HCT116 (cell line): ENCODE measurements at places on chromosomes 3 and 15. TPM values are rescaled to one million over a fixed set of nuclear protein-coding genes. Genes with fewer than 3 reads are reported as not detected.
A peak's percentile ranks its signal among the peaks of the same experiment; 100 is the strongest.

DNA sequence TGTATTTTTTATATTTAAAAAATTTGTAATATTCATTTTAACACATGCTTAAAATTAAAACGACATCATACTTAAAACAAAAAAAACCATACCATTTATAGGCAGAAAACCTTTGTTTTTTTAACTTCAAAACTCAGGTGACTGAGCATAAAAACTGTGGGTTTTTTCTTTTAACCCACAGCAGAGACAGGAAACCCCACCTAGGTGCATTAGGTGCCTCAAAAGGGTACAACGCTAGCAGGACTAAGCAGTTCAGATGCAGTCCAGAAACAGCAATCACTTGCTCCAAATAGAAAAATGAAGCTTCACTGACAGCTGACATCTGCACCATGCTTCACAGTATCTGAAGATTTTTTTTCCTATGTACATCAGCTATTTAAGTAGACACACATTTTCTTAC is 52.3 kb downstream of the GLB1 start:
- DNase-seq: no peak
- no peak overlapping the region for H3K27ac ChIP-seq
- H3K36me3 ChIP-seq: no peaks in the 10 kb centered on the region
- no peaks in the 10 kb centered on the region for H3K27me3 ChIP-seq
- no peak overlapping the region for H3K4me3 ChIP-seq

DNA sequence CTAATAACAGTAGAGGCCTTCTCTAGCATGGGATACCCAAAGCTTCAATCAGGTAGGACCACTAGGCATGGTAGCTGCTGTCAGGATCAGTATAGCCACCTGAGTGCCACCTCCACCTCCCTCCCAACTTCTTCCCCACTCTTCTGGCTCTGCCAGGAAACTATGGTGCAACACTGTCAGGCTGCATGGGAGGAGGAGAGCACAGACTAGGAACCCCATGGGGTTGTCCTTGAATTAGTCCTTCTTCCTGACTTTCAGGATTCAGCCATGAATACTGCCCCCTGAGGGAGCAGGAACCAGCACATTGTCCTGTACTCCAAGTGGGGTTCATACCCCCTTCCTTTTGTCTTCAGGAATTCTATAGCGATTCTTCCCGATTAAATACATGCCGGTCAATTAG is 340.8 kb upstream of the ONECUT1 start:
- H3K4me3 ChIP-seq: no peak overlapping the region
- no peaks in the 10 kb centered on the region; the same call in 1 of the 2 replicates for H3K27me3 ChIP-seq
- no peaks in the 10 kb centered on the region for H3K36me3 ChIP-seq
- H3K27ac ChIP-seq: no peak overlapping the region
- DNase-seq: no peak

DNA sequence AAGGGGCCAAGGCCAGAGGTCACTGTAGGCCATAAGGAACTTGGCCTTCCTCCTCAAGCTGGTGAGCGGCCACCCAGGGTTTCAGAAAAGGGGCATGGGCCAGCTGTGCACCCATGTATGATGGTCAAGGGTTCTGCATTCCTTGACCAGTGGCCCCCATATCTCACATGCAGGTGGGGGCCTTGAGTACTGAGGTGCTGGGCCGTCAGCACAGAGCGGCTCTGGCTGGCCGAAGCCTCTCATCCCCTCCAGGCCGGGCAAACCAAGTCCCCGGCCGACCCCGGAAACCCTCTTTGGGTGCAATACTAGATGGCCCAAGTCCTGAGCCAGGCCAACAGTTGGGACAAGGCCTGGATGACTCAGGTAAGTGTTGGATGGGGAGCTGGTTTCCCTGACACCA is 9.5 kb downstream of the ALG3 start:
- DNase-seq: no peak
- H3K36me3 ChIP-seq: peaks cover 19% of the 10 kb centered on the region
- no peak overlapping the region for H3K27ac ChIP-seq
- no peak overlapping the region for H3K4me3 ChIP-seq

- no peaks in the 10 kb centered on the region for H3K4me1 ChIP-seq
- H3K27ac ChIP-seq: no peak overlapping the region
- no peak overlapping the region for H3K4me3 ChIP-seq
- no peaks in the 10 kb centered on the region for H3K36me3 ChIP-seq
- DNase-seq: no peak
These were observed 316.5 kb upstream of the PLSCR5 start for GRCh38 chr3:146921693-146922092.

DNA sequence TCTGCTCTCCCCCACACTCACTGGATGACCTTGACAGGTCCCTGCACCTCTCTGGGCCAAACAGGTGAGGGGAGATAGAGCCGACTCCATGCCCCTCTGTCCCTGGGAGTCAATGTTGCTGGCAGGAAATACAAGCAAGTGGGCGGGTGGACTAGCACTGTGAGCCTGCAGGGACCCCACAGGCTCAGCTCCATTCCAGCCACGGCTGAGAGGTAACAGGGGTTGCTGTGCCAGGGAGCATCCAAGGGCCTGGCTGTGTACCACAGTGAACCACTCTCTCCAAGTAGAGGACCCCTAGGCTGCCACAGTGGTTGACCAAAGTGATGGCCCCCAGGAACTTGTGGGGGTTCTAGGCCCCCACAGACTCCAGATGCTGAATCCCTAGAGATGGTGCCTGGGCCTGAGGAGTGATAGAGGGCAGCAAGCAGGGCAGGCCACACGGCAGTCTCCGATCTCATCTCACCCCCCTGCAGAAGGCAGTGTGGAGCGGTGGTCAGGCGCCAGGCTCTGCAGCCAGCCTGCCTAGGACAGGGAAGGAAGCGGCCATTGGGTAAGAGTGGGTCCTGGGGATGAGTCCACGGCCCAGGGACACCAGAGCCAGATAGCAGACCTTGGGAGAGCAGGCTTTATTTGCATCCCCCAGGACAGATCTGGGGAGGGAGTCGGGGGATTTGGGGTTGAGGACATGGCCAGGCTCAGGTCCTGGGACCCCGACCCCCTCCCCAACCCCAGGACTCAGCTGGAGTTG is 3.2 kb downstream of the TNNC1 start:
- peaks cover 57% of the 10 kb centered on the region for H3K4me1 ChIP-seq
- no peaks in the 10 kb centered on the region for H3K27me3 ChIP-seq
- no peak for DNase-seq
- no peaks in the 10 kb centered on the region for H3K36me3 ChIP-seq
- no peak overlapping the region for H3K4me3 ChIP-seq
- peak overlapping the region; percentile 21 for H3K27ac ChIP-seq

DNA sequence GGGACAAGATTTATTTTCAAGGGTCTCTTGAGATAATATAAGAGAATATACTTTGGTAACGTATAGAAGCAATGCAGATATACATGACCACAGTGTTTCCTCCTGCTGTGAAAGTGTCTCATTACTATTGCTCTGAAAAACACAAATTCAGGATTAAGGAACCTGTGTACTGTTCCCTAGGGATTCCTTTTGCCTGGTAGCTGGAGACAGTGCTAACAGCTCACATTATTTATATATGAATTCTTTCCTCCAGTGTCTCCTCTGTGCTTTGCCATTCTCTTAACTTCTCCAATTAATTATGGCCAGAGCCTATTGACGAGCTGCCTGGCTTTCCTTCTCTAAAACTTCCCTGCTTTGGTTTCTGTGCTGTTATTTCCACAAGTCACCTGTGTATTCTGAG is 235.4 kb downstream of the OTOL1 start:
- no peak for DNase-seq
- H3K36me3 ChIP-seq: no peaks in the 10 kb centered on the region
- no peak overlapping the region for H3K4me3 ChIP-seq
- H3K27ac ChIP-seq: no peak overlapping the region

GRCh38 chr3:191435981-191436380 is 25.0 kb upstream of the PYDC2 start:
- no peak overlapping the region for H3K4me3 ChIP-seq
- no peaks in the 10 kb centered on the region for H3K4me1 ChIP-seq

GRCh38 chr3:80655216-80655615 is 887.4 kb upstream of the ROBO1 start:
- H3K27ac ChIP-seq: no peak overlapping the region
- DNase-seq: no peak
- no peaks in the 10 kb centered on the region for H3K27me3 ChIP-seq
- no peaks in the 10 kb centered on the region for H3K36me3 ChIP-seq
- H3K4me1 ChIP-seq: no peaks in the 10 kb centered on the region
- no peak overlapping the region for H3K4me3 ChIP-seq

DNA sequence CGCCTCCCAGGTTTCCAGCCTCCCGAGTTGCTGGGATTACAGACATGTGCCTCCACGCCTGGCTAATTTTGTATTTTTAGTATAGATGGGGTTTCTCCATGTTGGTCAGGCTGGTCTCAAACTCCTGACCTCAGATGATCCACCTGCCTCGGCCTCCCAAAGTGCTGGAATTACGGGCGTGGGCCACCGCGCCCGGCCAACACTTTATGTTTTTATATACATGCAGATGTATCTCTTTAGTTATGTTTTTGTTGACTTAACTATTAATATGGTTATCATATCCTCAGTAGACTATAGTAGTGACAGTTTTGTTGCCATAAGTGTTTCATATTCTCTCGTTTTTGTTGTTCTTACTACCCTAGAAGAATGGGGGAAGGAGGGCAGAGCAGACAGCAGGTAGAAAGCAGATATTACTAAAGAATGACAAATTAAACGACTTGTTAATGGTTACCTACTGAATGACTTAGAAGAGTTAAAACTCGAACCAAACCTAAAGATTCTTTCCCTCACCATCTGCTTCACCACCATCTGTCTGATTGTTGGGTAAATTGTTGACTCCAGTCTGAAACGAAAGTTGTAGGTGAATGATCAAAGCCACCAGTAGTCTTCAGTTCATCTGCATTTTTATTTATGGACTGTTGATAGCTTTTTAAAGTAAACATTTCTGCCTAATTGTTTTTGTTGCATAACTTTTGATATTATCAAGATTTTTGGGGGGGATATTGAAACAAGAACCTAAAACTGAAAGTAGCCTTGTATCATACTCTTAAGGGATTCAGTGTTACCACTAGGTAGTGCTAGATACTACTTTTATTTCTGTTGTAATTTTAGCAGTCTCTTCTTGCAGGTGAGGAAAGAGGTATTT is 89.3 kb downstream of the RASA2 start:
- no peak overlapping the region for H3K27ac ChIP-seq
- no peaks in the 10 kb centered on the region for H3K27me3 ChIP-seq
- peaks cover 8% of the 10 kb centered on the region for H3K36me3 ChIP-seq
- H3K4me3 ChIP-seq: no peak overlapping the region
- H3K4me1 ChIP-seq: no peaks in the 10 kb centered on the region

DNA sequence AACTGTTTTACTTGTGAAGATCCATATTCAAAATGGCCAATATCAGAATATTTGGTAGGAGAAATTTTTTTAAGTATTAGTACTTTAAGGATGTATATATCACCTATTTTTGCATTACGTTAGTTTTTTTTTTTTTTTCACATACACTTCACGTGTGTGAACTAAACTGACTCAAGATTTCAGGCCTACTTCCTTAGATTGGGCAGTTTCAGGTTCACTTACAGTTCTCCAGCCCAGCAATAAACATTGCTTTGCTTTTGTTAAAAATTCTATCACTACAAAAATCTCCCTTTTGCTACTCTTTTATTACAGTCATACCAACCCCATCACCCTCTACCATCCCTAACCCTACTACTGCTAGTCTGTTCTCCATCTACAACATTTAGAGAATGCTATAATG is 183.6 kb downstream of the KCNH8 start:
- H3K27me3 ChIP-seq: no peaks in the 10 kb centered on the region
- no peak for DNase-seq
- no peaks in the 10 kb centered on the region for H3K36me3 ChIP-seq
- no peaks in the 10 kb centered on the region for H3K4me1 ChIP-seq

GRCh38 chr3:179036626-179037300 is 34.8 kb downstream of the ZMAT3 start:
- H3K4me1 ChIP-seq: peaks cover 15% of the 10 kb centered on the region
- no peak for DNase-seq
- no peaks in the 10 kb centered on the region for H3K27me3 ChIP-seq
- H3K36me3 ChIP-seq: no peaks in the 10 kb centered on the region

DNA sequence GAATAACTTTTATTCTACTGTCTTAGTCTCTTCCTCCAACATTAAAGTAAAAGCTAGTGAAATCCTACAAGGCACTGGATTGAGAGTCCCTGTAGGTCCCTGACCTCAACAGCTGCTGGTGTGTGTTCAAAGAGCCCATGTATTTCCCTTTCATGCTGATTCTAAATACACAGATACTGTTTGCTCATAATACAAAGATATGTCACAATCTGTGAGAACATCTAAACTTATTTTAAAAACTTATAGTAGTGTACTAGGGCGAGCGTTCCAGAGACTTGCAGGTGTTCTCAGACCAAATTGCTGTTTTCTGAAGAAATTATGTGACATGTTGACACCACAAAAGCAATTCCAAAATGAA is 145.9 kb upstream of the LIPC start:
- no peaks in the 10 kb centered on the region for H3K27me3 ChIP-seq
- no peak overlapping the region for H3K27ac ChIP-seq
- no peak for DNase-seq
- H3K4me3 ChIP-seq: no peak overlapping the region
- no peaks in the 10 kb centered on the region for H3K36me3 ChIP-seq
- peaks cover 9% of the 10 kb centered on the region; the same call in 1 of the 2 replicates for H3K4me1 ChIP-seq

DNA sequence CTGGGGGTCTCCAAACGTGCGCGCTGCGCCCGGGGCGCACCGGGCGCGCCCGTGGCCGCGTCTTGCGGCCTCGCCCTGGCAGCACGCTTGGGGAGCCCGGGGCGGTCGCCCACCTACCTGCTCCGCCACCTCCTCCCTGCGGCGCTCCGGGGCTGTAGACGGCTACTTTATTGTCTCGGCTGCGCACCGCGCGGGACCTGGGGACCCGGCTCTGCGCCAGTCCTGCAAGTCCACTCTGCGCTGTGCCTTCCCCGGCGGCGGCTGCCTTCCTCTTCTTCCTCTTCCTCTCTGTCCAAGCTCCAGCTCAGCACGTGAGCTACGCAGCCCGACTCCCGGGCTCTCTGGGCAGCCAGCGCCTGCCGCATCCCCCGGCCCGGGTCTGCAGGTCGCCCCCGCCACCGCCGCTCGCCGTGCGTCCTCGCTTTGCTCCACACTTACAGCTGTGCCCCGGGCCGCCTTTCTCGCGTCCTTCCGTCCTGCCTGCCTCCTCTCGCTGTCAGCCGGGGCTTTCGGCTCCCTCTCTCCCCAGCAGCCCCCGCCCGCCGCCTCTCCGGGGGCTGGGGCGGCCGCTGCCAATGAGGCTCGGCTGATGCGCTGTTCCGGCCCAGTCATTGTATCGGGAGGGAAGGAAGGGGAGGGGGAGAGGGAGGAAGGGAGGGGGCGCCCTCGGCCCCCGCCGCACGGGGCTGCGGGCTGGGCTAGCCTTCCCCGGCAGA is 156.4 kb upstream of the FRMD4B start:
- no peaks in the 10 kb centered on the region for H3K4me1 ChIP-seq
- H3K36me3 ChIP-seq: no peaks in the 10 kb centered on the region
- peaks cover 4% of the 10 kb centered on the region; the same call in 1 of the 2 replicates for H3K27me3 ChIP-seq
- H3K27ac ChIP-seq: no peak overlapping the region
- no peak for DNase-seq

- DNase-seq: no peak
- H3K4me1 ChIP-seq: no peaks in the 10 kb centered on the region
- no peak overlapping the region for H3K4me3 ChIP-seq
- H3K36me3 ChIP-seq: no peaks in the 10 kb centered on the region
These were observed 7.8 kb upstream of the NUP210 start for GRCh38 chr3:13427662-13428603.

GRCh38 chr15:57677204-57677603 is 29.3 kb upstream of the POLR2M start:
- no peaks in the 10 kb centered on the region for H3K4me1 ChIP-seq
- DNase-seq: no peak
- H3K27me3 ChIP-seq: no peaks in the 10 kb centered on the region
- H3K4me3 ChIP-seq: no peak overlapping the region

ZNF860 gene
- total RNA-seq: 2.9 TPM

P2RY13 gene
- total RNA-seq: not detected

TRH gene
- total RNA-seq: not detected

GOLGA6L10 gene
- 1.2 TPM for total RNA-seq

SPATA12 gene
- total RNA-seq: 0.22 TPM

RAB6B gene
- 14.1 TPM for total RNA-seq

CSK gene
- total RNA-seq: 72.2 TPM

PLCB2 gene
- total RNA-seq: 2.8 TPM

KLHL6 gene
- 0.15 TPM for total RNA-seq

FAM174B gene
- total RNA-seq: 0.30 TPM

GNAT1 gene
- total RNA-seq: not detected
